ENCODE measurements at places on chromosomes 2 and 18.

- no peak for DNase-seq
Observed at GRCh38 chr2:53445383-53446070, 322.1 kb upstream of the CHAC2 start.

GRCh38 chr2:141062443-141062842 lies 1068.4 kb downstream of the LRP1B start:
- DNase-seq = no peak

DNA sequence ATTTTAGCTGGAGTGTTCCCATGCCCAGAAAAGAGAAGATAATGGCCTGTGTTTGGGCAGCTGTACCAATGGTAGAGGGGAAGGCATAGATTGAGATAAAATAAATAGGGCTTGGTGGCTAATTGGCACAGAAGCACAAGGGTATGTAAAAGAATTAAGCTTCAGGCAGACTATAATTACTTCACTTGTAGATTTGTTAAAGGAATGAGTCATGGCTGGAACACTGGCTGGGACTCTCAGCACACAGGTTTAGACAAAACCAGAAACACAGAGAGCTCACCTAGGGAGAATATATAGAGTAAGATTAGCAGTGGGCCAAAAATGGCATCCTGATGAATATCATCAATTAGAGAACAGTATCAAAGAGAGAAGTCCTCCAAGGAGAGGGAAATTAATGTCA lies 198.3 kb upstream of the FIGN start:
- no peak for DNase-seq

GRCh38 chr2:120919771-120920453 lies 184.2 kb downstream of the GLI2 start:
- no peak for DNase-seq

GRCh38 chr2:7969756-7970515 lies 711.9 kb upstream of the ID2 start:
- DNase-seq = no peak

GRCh38 chr18:28960146-28960545 lies 783.2 kb upstream of the CDH2 start:
- DNase-seq = no peak

DNA sequence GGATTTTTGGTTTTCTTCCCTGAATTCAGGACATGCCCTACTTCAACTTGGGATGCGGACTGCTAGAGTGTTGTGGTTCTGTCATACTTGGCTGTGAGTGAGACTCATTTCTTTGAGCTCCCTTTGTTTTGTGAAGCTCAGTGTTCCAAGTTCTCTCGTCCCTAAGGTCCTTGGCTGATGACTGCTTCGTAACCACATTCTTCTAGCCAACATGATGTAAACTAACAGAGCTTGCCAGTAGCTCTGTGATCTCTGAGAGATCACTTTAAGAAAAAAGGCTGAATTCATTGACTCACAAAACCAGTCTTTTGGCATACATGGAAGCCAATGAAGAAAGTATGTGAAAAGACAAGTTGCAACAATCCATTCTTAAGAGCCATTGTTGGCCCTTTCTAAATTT lies 96.9 kb upstream of the MSTN start:
- DNase-seq = no peak

DNA sequence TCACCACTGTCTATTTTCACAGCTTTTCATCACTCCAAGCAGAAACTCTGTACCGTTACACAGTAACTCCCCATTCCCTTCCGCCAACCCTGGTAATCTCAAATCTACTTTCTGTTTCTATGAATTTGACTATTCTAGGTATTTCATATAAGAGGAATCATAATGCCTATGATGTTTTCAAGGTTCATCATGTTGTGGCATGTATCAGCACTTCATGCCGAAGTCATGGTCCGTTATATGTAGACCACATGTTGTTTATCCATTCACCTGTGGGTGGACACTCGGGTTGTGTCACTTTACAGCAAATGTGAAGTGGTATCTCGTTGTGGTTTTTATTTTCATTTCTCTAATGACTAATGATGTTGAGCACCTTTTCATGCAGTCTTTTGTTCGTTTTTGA lies 21.6 kb downstream of the CPSF3 start:
- DNase-seq = no peak

DNA sequence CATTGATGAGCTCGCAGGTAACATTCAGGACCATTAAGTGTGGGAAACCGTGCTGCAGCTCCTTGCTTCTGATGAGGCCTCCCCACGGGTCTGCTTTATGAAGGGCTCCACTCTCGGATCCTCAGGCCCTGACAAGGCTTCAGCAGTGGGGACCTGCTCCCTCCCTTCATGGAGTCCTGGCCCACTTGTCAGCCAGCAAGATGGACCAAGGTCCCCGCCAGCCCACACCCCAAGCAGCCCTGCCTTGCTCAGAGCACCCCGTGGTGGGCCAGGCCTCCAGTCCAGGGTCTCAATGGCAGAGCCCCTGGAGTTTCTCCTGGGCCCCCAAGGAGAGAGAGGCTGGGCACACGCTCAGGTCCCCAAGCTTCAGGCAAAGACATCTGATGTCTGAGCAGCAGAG lies 41.5 kb downstream of the CROCC2 start:
- DNase-seq = no peak

DNA sequence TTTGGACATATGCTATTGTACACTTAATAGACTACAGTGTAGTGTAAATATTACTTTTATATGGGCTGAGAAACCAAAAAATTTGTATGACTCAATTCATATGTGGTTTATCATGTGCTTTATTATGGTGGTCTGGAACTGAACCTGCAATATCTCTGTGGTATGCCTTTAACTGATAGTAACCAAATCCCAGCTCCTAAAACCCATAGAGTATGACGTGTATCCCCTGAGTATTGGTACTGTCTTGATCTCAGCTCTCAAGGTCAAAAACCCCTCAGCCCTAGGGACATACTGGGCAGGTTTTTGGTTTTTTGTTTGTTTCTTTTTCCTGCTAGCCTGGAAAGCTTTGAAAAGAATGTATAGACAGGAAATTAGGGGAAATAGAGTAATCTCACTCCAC lies 42.2 kb upstream of the ARHGAP15 start:
- DNase-seq = no peak

DNA sequence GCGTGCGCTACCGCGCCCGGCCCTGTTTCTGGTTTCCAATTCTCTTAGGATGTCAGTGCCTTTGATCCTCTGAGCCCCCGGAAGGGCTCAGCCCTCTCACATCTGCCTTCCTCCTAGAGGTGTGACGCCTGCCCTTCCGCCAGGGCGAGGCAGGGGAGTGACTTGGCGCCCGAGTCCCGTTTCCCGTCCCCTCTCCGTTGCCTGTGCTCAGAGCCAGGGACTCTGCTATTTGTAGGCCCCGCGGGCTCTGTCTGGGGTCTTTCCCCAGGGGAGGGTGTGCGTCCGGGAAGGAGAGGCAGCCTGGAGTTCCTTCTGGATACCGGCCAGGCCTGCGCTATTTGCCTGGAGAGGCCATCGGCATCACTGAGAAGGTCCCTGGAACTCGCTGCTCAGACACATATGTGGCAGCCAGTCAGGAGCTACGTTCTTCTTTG lies 103.7 kb upstream of the TAF1B start:
- no peak for DNase-seq

- no peak for DNase-seq
Observed at GRCh38 chr2:68040078-68040477, 22.7 kb downstream of the C1D start.

DNA sequence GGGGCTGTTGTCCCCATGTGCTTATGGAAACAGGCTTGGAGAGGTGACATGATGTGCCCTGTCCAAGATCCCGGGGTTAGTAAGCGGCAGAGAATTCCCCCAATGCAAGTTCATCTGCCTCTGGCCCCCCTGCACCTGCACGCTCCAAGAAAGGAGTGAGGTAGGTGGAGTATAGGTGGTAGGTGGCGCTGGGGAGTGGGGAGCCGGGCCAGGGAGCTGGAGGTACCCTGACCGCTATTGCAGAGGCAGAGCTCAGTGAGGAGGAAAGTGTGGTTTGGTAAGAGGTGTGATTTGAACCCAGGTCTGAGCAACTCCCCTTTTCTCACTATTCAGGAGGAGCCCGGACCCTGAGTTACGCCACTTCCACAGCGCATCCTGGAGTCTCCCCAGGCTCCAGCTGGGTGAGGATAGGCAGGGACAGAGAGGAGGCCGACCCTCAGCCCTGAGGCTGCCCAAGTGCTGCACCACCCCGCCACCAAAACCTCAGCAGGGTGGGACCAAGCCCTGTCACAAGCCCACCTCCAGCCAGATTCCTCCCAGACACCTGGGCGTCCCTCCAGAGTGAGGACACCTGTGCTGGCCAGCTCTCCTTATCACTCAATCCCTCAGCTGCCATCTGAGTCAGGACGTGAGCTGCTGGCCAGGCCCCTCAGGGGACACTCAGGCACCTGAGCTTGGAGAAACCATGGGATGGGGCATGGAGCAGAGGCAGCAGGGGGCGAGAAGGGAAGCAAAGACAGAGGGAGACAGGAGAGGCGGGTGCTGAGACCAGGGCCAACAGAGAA lies 5.6 kb downstream of the HAAO start:
- DNase-seq = no peak

DNA sequence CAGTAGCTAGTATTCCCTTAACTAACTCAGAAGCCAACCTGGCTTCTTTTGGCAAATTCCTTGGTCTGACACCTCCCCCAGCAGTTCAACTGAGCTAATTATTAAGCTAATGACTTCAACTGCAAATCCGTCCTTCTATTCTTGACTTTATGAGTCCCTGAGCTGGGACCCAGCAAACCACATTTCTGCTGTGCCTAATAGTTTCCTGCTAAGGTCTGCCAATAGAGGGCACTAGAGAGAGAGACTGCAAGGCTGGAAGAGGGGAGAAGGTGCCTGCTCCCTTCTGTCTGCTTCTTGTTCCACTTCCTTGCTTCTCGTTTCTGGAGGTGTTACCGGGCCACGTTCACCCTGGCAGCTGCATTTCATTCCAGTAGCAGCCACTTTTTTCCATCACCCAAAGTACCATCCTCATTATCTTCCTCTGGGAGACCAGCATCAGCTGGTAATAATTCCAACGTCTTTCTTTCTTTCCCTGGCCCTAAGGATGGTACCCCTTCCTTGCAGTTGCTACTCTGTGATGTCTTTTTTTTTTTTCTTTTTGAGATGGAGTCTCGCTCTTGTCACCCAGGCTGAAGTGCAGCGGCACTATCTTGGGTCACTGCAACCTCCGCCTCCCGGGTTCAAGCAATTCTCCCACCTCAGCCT lies 352.0 kb downstream of the TNS1 start:
- peak; percentile 61 for DNase-seq

DNA sequence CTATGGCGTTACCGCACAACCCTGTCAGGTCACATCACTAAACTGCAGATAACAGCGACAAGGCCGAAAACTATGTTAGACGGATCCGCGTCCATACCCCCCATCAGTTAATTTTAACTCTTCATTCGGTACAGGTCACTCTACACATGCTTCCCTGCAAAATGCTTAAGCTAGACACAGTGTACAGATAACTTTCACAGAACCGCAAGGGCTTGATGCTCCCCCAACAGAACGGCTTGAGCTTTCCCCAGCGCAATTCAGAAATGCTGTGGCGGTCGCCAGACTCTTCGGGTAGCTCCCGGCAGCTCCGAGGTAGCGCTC lies 283 bp upstream of the RBBP8 start:
- DNase-seq = no peak

GRCh38 chr2:96819128-96819875 lies 3.2 kb downstream of the CNNM3 start:
- DNase-seq = no peak

DNA sequence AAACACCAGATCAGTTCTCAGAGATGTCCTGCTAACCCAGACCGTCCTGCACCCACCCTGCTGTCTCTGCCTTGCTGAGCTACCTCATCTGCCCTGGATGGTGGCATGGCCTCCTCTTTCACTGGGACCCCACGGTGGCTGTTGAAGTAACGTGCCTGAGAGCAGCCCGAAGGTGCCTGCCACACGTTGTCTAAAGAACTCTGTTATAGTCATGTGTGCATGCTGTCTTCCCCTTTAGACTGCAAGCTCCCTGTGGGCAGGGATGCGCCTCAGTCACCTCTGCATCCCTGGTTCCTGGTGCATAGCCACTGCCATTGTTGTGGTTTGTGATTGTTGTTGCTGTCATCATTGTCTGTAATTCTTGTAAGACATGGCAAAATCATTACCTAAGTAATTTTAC lies 235.9 kb downstream of the EIPR1 start:
- no peak for DNase-seq

GRCh38 chr2:42421601-42422239 lies 60.7 kb upstream of the COX7A2L start:
- no peak for DNase-seq

DNA sequence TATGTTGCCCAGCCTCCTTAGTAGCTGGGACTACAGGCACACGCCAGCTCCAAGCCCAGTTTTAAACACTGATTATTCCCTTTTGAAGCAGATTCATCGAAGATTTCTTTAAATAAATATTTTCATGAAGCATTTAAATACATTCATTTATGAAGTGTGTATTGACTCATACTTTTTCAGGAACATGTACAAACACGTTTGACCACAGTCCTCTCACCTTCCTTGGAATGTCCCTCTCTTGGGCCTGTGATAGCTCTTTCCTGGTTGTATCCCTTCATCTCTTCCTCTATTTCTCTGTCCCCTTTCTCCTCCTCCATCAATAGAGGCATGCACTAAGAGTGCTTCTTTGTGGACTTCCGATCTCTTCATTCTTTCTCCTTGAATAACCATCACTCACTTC lies 2.5 kb downstream of the PSTPIP2 start:
- no peak for DNase-seq

DNA sequence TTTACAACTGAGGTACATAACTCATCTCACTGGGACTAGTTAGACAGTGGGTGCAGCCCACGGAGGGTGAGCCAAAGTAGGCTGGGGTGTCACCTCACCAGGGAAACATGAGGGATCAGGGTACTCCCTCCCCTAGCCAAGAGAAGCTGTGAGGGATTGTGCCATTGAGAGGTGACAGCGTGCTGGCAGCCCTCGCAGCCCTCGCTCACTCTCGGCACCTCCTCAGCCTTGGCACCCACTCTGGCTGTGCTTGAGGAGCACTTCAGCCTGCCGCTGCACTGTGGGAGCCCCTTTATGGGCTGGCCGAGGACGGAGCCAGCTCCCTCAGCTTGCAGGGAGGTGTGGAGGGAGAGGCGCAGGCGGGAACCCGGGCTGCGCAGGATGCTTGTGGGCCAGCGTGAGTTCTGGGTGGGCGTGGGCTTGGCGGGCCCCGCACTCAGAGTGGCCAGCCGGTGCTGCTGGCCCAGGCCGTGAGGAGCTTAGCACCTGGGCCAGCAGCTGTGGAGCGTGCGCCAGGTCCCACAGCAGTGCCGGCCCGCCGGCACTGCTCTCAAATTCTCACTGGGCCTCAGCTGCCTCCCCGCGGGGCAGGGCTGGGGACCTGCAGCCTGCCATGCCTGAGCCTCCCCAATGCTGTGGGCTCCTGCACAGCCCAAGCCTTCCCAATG lies 44.5 kb upstream of the FAM110C start:
- DNase-seq = no peak

DNA sequence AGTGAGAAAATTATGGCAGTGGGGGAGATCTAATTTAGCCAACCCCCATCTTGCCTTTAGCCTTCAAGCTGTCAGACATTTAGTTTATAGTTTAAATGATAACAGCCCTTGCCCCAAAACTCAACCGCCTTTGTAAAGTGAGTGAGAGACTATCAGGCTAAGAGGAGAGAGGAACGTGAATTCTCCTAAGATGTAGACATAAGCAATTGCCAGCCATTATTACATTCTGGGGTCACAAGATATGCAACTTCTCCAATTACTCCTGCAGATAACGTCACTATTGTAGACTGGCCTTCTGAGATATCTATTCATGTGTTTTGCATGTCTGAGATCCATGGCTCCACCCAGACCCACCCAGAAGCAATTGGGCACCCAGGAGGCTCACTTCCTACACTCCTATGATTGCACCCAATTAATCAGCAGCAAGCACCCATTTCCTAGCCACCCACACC lies 307.3 kb downstream of the NBAS start:
- no peak for DNase-seq

All from NCI-H1694 (cell line).